Activated CD4-positive, CD25-positive, alpha-beta regulatory T cell (primary cell): ENCODE measurements at places on chromosomes 5 and 9.
A peak's percentile ranks its signal among the peaks of the same experiment; 100 is the strongest.

- DNase-seq, result no peak
Measured at GRCh38 chr9:129987047-129987446, 55.9 kb downstream of the FNBP1 start.

GRCh38 chr5:101687349-101687985 is 608.6 kb downstream of the SLCO4C1 start:
- no peak for DNase-seq

DNA sequence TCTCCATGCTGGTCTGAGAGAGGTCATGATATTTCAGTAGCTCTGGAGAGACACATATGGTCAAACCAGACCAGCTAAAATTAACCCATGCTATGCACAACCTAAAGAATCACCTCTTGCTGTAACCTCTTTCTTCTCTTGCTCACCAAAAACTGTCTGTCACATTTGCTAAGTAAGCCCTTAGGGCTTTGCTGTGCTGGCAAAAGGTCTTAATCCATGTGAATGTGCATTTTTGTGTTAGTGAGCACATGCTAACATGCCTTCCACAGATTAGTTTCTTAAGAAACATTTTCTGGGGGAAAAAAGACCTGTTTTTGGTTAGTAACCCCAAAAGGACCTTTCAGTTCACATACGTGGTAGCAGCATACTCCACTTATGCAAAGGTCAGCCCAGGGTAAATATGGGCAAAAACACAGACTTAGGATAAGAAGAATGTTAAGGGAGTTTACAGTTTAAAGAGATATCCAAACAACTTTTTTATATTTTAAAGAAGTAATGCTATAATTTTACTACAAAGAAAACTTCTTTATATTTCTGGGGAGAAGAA is 124.2 kb upstream of the CCDC152 start:
- DNase-seq, result no peak

GRCh38 chr5:150575745-150576448 is 64.6 kb upstream of the SYNPO start:
- no peak for DNase-seq

DNA sequence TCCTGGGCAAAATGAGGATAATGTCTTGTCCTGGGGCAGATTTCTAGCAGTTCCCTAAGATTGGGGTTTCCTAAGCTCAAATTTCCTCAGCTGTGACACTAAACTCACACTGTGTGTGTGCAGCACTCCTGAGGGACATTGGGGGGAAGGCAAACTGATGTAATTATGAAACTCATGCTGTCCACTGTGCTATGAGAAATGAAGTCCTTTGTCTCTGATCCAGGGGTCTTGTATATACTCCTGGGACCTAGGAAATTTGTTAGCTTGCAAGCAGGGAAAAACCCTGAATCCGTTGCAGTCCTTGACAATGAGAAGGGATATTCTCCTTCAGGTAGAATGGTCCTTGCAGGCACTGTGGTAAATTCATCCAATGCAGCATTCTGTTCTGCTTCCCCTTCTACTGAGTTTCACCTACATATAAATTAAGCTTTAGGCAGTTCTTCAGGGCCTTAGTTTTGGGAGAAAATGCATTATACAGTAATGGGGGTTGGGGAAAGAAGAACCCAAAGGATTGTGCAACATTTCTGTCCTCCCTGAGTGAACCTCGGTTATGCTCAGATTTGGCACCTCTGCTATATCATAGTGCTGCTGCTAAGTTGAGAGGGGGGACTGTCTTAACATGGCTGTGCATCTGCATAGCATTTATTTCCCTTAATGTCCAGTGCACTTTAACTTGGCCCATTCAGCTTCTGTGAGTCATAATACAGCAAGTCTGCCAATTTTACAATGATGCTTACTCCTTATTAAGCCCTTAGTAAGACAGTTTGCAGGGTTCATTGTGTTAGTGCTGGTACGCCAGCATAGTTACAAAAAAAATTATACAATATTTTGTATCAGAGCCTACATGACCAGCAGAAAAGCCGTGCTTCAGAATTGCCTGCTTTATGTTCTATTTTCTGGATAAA is 80.2 kb downstream of the PJA2 start:
- no peak for DNase-seq

- no peak for DNase-seq
Measured at GRCh38 chr5:32542216-32543059, 42.9 kb upstream of the SUB1 start.

- no peak for DNase-seq
Measured at GRCh38 chr5:175902026-175902425, 30.6 kb downstream of the CPLX2 start.

DNA sequence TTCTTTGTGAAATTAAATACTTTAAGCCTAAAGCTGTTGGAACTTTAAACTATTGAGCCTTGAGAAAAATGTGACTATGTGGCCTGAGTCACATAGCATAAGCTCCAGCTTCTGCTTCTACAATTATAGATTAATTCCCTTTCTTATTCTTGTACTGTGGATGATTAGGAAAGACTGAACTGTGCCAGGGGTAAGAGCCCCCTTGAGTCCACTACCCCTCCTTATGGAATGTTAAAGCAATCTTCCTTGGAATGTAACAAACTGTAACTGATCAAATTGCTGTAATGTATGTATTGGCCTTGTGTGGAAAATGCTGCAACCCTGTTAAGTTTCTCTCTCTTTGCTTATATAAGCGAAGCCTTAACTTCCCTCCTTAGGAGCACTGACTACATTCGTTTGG is 273.2 kb downstream of the FAM170A start:
- no peak for DNase-seq

GRCh38 chr9:132694144-132694543 is 23.9 kb downstream of the GTF3C4 start:
- DNase-seq, result no peak

GRCh38 chr5:157216391-157217142 is 35.9 kb downstream of the ITK start:
- DNase-seq, result no peak

- no peak for DNase-seq
Measured at GRCh38 chr5:179217356-179217755, 127.9 kb downstream of the ADAMTS2 start.

- DNase-seq, result no peak
Measured at GRCh38 chr5:172943283-172943841, 15.9 kb upstream of the RPL26L1 start.

DNA sequence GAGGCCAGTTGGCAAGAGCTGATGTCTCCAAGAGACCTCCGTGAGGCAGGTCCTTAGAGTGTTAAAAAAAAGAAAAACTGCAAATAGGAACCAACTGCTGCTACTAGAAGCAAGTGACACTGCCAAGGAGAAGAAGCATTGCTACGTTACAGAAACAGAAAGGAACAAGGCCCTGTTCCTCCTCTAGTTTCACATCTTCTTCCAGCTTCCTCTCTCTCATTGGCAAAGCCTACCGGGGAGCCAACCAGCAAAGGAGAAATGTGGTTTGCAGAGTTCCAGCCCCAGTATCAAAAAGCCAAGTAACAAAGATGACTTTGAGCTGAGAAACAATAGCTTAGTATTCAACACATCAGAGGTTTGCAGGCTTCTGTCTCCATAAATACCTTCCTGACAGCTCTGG is 145.9 kb downstream of the PRELID2 start:
- DNase-seq, result no peak

GRCh38 chr9:122075135-122076030 is 17.7 kb downstream of the TTLL11 start:
- DNase-seq, result no peak

DNA sequence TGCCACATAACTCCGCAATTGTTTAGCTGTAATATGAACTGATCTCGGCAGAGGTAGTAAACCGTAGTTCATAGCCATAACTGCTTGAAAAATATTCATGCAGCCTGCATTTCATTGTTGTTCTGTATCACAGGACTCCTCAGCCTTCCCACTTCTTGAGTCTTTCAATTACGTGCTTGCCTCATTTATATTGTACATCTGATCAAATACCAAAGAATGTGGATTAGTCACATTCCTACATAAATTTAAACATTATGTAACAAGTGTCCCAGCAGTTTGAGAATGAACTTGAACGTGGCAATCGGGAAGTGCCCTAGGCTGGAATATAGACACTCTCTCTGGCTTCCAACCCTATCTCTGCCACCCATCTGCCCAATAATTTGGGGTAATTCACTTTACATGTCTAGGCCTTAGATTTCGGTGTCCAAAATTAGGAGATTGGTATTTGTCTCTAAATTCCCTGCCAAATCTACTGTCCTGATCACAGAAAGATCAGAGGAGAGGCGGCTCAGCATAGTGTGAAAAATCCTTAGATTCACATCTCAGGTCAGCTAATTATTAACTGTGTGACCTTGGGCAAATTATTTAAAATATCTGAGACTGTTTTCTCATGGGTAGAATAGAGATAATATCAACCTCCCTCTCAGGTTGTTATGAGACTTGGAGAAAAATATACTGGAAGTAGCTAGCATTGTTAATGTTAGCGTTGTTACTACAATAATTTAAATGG is 215.1 kb upstream of the RFX3 start:
- no peak for DNase-seq

- DNase-seq, result no peak
Measured at GRCh38 chr9:92611621-92612285, 58.2 kb downstream of the IPPK start.

GRCh38 chr9:137892424-137893191 is 15.0 kb downstream of the CACNA1B start:
- DNase-seq, result no peak

GRCh38 chr9:34125681-34126206 is 754 bp downstream of the DCAF12 start:
- DNase-seq, result no peak

DNA sequence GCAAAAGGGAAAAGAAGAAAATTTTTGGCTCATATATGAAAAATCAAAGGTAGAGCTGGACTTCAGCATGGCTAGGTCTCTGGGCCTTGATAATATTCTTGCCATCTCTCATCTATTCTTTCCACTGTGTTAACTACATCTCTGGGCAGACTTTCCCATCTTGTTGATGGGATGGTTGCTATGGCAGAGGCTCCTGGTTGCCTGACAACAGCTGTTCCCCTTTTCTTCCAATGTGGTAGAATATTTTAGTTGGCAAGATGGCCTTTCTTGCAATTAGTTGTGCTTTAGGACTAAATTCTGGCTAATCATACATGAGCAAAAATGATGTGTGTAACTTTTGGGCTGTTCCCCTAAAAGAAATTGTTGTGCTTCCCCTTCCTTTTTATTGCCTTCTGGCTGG is 40.2 kb upstream of the ARAP3 start:
- no peak for DNase-seq

DNA sequence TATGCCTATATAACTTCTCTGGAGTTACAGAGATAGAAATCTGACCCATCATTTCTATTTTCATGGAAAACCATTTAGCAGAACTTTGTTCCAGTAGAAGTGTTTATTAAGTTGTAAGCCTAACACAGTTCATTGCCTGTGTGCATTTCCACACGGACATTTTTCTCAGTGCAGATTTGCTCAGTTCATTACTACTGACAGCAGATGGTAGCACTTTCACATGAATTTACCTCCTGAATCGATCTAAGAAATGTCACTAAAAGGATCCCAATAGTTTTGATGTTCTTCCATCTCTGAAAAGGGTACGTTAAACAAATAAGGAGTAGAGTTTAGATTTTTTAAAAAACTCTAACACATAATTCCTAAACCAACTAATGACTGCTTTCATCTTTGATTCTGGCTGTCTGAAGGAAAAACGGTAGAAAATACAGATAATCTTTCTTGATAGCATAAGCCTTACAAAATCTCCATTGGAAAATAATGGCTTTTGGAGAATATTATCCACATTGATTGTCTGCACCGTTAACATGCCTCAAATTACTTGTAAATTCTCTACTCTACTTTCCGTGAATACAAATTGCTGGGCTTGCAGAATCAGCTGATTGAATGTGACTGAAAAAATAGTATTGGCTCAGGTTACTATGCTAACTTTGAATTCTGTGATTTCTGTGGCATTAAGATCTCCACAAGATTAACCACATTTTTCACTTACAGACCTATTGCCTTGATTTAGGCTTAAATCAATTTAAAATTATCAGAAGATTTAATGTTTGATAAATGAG is 33.1 kb downstream of the RPS23 start:
- no peak for DNase-seq

GRCh38 chr5:1701884-1702283 is 97.8 kb downstream of the MRPL36 start:
- no peak for DNase-seq

DNA sequence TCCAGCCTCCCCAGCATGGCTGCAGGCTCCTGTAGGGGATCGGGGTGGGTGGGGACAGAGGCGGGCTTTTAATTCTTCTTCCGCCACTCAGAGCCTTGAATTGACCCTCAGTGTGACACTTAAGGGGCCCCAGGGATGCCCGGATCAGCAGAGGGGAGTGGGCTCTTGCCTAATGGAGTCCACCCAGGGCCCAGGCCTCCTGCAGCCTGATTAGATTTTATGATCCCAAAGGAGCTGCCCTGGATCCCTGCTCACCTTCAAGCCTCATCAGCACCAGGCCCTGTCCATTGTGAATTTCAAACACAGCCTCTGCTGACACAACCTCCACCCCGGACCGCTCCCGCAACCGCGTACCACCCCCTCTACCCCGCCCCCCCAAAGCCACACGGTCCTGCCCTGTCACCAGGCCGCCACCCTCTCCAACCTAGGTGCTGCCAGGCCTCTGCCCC is 214.1 kb upstream of the IER5L start:
- DNase-seq, result no peak

DNA sequence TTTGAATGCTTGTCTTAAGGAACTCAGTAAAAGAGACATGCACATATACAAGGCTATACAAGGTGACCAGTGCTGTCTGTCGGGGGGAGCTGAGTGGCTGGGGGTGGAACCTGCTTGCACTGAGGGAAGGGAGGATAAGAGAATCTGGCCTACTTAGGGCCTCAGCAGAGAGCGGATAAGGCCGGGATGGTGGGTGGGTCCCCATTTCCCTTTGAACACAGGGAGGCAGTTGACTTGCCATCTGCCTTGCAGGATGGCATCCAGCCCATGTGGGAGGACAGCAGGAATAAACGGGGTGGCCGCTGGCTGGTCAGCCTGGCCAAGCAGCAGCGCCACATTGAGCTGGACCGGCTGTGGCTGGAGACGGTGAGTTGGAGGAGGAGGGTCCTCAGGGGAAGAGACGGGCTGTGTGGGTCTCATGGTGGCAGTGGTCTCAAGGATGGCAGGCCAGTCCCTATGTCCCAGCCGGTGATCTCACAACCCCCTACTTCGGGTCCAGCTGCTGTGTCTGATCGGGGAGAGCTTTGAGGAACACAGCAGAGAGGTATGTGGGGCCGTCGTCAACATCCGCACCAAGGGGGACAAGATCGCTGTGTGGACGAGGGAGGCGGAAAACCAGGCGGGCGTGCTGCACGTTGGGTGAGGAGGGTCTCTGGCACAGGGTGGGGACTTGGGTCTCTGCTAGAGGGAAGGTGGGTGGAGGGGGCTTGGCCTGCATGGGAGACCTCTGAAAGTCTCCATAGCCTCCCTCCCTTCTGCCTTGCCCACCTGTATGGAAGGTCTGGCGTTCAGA is 2.2 kb upstream of the TSPAN17 start:
- DNase-seq, result no peak

DNA sequence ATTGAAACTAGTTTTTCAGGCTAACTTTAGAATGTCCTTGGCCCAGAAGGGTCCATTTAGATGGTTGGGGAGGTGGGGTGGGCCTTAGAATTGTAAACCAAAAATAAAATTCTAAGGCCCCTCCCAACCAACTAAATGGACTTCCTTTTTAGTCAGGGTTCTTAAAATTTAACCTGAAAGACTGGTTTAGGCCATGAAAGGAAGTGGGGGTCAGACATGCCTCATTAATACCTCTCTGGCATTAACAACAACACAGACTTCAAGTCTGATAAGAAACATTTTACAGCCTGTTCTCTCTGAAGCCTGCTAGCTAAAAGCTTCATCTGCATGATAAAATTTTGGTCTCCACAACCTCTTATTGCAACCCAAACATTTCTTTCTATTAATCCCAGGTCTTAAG is 65.5 kb upstream of the TNC start:
- DNase-seq, result no peak

GRCh38 chr9:3894772-3895171 is 369.0 kb upstream of the RFX3 start:
- DNase-seq, result no peak

- DNase-seq, result peak; percentile 45
Measured at GRCh38 chr5:110738503-110738811, 350 bp upstream of the SLC25A46 start.
